Activated CD4-positive, alpha-beta T cell treated with anti-CD3 and anti-CD28 coated beads, Interleukin-2, amount 10 ng/mL, durations not matched to agents 24 days and 14 days (primary cell): ENCODE measurements at places on chromosomes 2 and 18. TPM values are rescaled to one million over a fixed set of nuclear protein-coding genes. Genes with fewer than 3 reads are reported as not detected.

- no peak for DNase-seq
- H3K27me3 ChIP-seq, result no peaks in the 10 kb centered on the region
- H3K4me3 ChIP-seq, result no peak overlapping the region
- peaks cover 9% of the 10 kb centered on the region for H3K4me1 ChIP-seq
- H3K36me3 ChIP-seq, result no peaks in the 10 kb centered on the region
Observed at GRCh38 chr18:23835506-23835905, 146.3 kb downstream of the LAMA3 start.

Gene TRIM43
- total RNA-seq, result not detected in 2 replicates

GRCh38 chr2:84904717-84905174 lies 710 bp upstream of the TMSB10 start:
- DNase-seq, result peak; percentile 83
- H3K36me3 ChIP-seq, result peaks cover 39% of the 10 kb centered on the region
- H3K27ac ChIP-seq, result peak overlapping the region; percentile 90
- H3K27me3 ChIP-seq, result no peaks in the 10 kb centered on the region

GRCh38 chr2:55780697-55781096 lies 87.1 kb upstream of the PNPT1 start:
- H3K4me1 ChIP-seq, result no peaks in the 10 kb centered on the region
- H3K27me3 ChIP-seq, result peaks cover 5% of the 10 kb centered on the region
- H3K27ac ChIP-seq, result no peak overlapping the region
- DNase-seq, result no peak
- H3K36me3 ChIP-seq, result no peaks in the 10 kb centered on the region

Gene RBM44
- 0.42 and 0.57 TPM in 2 replicates for total RNA-seq

Gene HOXD3
- not detected in 2 replicates for total RNA-seq
